Suppressor macrophage treated with lipopolysaccharide for 4 hours (primary cell): ENCODE measurements at places on chromosomes 3 and 15.

GRCh38 chr15:92429378-92430068, 35.8 kb downstream of the ST8SIA2 start:
- no peak for DNase-seq

GRCh38 chr15:68426116-68426515, 5.8 kb downstream of the ITGA11 start:
- DNase-seq, result no peak

DNA sequence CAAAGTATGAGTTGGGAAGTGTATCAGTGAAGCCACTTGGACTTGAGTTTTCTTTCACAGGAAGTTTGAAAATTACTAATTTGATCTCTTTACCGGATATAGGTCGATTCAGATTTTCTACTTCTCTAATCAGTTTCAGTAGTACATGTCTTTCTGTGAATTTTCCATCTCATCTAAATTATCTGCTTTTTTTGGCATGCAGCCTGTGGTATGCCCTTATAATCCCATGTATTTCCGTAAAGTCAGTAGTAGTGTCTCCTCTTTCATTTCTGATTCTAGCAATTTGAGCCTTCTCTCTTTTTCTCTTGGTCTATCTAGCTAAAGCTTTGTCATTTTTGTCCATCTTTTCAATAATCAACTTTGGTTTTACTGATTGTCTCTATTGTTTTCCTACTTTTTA, 168.4 kb upstream of the UBE2E1 start:
- no peak for DNase-seq

- DNase-seq, result no peak
Observed at GRCh38 chr15:71271327-71271726, 156.1 kb downstream of the THSD4 start.

- no peak for DNase-seq
Observed at GRCh38 chr15:56252386-56252785, 8.7 kb upstream of the RFX7 start.

GRCh38 chr3:102826636-102827035, 391.8 kb downstream of the ZPLD1 start:
- no peak for DNase-seq

- no peak for DNase-seq
Observed at GRCh38 chr3:188497021-188497420, 343.1 kb downstream of the LPP start.

DNA sequence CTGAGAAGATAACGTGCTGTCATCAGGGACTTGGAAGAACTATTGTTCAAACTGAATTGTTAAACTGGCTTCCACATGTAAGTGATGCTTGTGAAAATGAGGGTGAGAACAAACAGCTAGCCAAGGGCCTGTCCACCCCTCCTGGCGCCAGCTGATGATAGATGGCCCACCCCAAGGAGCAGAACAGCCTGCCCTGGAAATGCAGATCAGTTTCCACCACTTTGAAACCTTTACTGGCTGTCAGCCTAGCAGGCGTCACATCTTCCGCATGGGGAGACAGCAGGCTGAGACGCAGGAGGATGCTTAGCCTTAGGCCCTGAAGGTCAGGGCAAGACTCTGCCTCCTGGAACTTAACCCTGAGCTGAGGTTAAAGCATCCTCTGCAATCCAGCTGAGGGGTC, 6.4 kb upstream of the SLC51B start:
- DNase-seq, result no peak

- DNase-seq, result no peak
Observed at GRCh38 chr15:72192416-72192815, 5.2 kb downstream of the GRAMD2A start.

GRCh38 chr3:143135150-143135549, 15.6 kb downstream of the CHST2 start:
- DNase-seq, result peak; percentile 95

DNA sequence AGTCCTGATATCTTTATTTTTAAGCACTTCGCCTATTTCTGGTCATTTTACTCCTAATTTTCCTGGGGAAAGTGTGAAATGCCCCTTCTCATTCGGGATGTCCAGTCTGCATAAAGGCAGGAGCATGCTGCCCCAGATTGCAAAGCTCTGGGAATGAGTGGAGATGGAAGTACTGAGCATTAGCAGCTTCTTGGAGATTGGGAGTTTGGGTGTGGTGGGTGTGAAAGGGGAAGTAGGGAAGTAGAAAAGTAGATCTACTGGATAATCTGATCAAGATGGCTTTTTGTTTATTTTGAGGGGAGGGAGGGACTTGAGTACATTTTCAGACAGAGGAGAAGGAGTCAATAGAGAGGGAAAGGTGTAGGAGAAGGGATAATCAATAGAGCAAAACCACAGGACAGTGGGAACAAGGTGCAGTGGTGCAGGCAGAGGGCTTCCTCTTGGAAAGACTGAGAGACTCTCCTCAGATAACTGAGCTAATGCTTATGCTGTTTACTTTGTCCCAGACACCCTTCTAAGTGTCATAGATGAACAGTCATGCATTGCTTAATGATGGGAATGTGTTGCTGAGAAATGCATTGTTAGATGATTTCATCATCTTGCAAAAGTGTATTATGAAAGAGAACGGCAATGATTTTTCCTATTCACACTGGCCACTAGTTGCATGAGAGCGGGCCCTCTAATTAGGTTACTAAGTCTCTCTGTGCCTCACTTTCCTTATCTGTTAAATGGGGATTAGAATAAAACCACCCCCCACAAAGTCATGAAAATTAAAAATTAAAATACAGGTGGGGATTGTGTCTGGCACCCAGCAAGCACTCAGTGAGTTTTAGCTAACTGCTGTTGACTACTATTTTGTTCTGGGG, 45.5 kb downstream of the PHLDB2 start:
- peak; percentile 81 for DNase-seq

DNA sequence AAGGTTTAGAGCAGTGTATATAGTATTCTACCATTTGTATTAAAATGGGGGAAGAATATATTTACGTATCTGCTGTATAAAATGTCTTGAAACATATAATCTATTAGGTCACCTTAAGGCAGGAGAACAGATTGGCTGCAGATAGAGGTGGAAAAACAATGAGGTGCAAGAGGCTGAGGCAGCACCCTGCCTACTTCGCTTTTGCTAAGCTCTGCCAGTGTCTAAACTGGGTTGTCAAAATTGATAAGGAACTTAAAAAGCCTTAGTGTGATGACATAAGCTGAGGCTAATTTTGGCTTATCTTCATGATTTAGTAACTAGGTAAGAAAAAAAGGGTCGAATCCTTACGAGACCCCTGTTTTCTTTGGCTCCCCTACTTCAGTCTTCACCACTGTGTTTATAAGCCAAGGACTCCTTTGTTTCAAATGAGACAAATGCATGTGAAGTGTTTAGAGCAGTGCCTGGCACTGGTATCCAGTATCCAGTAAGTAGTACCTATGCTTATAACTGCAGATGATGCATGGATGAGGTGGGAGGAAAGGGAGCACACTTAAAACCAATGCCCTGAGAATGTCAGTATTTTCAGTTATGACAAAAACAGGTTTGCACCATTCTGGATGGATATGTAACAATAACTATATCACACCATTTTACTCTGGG, 45.7 kb downstream of the ARMC8 start:
- DNase-seq, result no peak
